Activated CD8-positive, alpha-beta memory T cell treated with anti-CD3 and anti-CD28 coated beads for 48 hours (primary cell): ENCODE measurements at places on chromosomes 13 and 19.

- DNase-seq, result no peak
Measured at GRCh38 chr19:14467816-14468215, 7.3 kb downstream of the PTGER1 start.

GRCh38 chr19:37987356-37988332 lies 80.6 kb downstream of the SIPA1L3 start:
- DNase-seq, result no peak

- DNase-seq, result no peak
Measured at GRCh38 chr19:38784224-38784623, 4.8 kb upstream of the LGALS7B start.

- DNase-seq, result no peak
Measured at GRCh38 chr19:34678421-34678820, 943 bp downstream of the ZNF302 start.

DNA sequence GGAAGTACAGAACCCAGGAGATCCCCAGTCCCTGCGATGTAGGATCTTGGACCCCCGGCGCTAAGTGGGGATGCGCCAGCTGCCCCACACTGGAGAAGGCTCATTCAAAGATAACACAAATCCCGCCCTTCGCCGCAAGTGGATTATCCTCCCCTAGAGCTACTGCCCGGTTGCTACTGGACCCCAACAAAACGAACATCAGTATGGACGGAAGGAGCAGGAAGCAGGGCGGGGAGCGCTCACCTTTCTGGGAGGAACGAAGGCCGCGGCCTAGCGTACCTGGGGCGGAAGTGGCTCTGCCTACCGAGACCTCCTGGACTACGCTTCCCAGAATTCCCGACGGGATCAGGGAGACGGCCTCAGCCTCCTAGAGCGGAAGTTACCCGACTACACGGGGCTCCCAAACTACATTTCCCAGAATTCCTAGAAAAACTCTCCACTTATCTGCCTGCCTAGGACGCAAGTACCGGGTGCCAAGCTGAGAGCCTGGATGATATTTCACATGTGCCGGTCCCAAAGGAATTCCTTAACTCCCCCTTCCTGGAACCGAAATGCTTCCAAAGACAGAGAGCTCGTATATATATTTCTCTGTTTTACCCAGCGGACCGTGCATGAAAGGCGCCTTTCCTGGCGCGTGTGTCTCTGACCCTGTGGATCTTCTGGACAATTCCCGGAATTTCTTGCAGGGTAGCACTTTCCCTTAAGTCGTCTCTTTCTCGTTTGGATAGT lies at the start of gene ZNF112:
ZNF112 (minus strand) TSS at position 298 of the 729 bp plus-strand sequence. CDS start 16,141 bp downstream, outside the sequence.
- no peak for DNase-seq

DNA sequence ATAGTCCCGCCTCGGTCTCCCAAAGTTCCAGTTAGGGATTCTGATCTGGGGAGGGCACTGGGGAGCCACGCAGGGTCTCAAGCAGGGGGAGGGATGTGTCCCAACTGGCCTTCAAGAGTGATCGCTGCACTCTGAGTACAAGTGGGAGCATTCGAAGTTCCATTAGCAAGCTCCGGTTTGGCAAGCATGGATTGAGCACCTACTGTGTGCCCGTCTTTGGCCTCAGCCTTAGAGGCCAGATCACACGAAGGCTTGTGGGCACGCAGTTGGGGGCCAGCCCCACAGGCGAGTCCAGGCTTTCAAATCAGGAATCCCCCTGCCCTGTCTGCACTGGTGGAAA lies 32.1 kb upstream of the TCF3 start:
- DNase-seq, result no peak

GRCh38 chr13:61727767-61728166 lies 312.1 kb upstream of the PCDH20 start:
- DNase-seq, result no peak

DNA sequence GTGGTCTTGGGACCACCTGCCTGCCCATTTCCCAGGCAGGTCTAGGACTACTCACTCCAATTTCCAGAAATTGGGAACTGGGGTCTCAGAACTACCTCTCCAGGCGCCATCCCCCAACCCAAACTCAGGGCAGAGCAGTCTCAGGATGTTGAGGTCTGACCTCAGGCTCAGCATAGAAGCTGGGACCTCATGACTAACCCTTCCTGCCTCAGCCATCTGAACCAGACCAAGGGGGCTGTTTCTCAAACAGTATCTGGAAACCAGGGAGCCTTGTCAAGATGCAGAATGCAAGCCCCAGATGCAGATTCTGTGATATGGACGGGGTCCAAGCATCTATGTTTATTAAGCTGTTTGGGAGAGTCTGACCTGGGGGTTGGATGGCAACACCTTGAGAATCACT lies 1.3 kb downstream of the FBXW9 start:
- no peak for DNase-seq

DNA sequence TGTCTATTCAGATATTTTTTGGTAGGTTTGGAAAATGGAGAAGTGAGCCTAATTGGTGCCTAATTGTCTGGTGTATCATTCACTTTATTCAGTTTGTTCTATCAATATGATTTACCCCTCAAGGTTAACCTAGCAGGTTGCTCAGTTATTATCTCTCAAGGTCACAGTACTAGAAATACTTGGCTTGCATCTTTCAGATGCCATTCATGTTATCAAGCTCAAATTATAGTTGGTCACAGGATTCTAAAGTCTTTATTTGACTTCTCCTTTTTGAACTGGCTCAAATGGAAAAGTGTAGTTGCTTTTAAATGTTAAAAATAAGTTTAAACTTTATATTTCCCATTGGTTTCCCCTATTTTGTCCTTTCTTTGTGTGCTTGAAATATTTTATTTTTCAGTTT lies 2.6 kb downstream of the KCNRG start:
- DNase-seq, result no peak

DNA sequence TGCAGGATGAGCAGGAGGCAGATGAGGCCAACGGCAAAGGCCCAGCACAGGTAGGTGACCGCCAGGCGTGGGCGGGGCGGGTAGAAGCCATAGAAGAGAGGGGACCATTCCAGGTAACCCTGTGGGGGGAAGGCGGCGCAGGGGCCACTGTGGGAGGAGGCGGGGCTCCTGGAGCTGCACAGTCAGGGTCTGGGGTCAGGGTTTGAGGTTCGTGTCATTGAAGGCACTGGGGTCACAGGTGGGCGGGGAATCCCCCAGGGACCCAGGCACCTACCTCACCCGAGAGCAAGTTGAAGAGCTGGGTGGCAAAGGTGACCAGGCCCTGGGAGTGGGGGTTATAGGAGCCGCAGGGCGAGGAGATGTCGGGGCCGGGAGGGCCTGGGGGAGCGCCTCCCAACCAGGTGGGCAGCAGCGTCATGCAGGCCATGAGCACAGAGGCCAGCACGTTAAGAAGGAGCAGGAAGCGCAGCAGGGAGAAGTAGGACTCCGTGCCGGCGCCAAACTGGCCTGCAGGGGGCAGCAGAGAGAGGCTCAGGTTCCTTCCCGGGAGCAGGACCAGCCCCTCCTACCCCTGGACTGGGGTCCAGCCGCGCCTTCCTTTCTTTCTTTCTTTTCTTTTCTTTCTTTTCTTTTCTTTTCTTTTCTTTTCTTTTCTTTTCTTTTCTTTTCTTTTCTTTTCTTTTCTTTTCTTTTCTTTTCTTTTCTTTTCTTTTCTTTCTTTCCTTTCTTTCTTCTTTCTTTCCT lies 4.6 kb downstream of the TMC4 start:
- DNase-seq, result peak; percentile 74

GRCh38 chr13:113457510-113457909 lies 4.2 kb upstream of the ADPRHL1 start:
- no peak for DNase-seq
